ENCODE measurements at places on chromosomes 2 and 18.

GRCh38 chr2:23430263-23430662, 45.3 kb downstream of the KLHL29 start:
- DNase-seq = no peak
- H3K36me3 ChIP-seq = no peaks in the 10 kb centered on the region
- H3K27ac ChIP-seq = no peak overlapping the region

DNA sequence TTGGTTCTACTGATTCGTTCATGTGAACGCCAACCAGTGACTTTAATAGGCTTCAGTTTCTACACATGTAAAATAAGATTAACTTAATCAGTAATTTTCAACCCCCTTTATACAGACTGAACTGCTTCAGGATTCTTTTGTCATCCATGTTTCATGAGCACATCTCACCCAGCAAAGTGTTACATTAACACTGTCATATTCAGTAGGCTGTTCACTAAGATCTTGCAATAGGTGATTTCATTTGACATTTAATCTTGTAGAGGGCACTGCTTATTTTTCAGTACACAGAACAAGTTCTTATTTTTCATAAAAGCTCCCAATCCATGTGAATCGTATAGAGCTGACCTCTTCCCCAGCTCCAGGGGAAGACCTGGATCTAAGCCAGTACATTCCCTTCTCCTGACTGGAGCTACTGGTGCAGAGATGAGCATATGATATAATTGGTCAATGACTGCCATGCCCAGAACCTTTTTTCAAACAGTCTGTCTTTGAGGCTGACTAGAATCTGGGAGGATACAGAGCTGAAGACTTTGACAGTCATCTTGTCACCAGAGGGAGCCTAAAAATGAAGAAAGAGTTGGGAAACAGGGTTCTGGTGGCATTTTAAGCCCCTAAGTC, 72.2 kb upstream of the CHRNA1 start:
- no peak overlapping the region for H3K4me3 ChIP-seq
- H3K27ac ChIP-seq = peak overlapping the region; percentile 95
- peaks cover 3% of the 10 kb centered on the region for H3K27me3 ChIP-seq
- peaks cover 14% of the 10 kb centered on the region for H3K36me3 ChIP-seq
- peaks cover 31% of the 10 kb centered on the region for H3K4me1 ChIP-seq
- no peak for DNase-seq

DNA sequence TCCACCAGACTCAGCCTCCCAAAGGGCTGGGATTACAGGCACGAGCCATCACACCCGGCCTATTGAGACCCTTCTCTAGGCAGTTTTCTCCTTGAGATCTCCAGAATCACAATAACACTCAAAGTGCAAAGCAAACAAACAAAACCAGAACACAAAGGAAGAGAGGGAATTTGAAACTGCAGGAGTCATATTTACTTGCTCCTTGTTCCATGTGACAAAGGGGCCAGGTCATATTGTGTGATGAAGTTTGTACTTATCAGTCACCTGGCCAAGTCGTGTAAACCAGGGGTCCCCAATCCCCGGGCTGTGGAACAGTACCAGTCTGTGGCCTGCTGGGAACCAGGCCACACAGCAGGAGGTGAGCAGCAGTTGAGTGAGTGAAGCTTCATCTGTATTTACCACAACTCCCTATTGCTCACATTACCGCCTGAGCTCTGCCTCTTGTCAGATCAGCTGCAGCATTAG, 26.5 kb downstream of the SCYGR8 start:
- H3K27ac ChIP-seq = no peak overlapping the region
- no peaks in the 10 kb centered on the region for H3K36me3 ChIP-seq
- H3K4me3 ChIP-seq = no peak overlapping the region
- DNase-seq = no peak
- peaks cover 10% of the 10 kb centered on the region for H3K4me1 ChIP-seq
- no peaks in the 10 kb centered on the region for H3K27me3 ChIP-seq

DNA sequence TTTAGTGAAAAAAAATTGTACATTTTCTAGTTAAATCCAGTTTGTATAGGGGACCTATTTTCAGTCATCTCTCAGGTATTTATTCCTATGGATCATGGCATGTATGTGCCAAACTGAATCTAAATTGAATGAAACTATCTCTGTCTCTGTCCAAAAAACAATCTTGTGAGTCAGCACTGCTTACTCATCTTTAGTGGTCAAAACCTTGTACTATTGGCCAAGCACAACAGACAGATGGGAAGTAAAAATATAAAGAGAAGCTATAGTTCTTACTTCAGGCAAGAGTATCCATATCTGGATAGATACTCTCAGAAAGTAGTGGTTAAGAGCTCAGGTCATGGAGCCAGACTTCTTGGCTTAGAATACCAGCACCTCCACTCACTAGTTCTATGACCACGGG, 76.0 kb upstream of the KLHL14 start:
- H3K27me3 ChIP-seq = no peaks in the 10 kb centered on the region
- no peaks in the 10 kb centered on the region for H3K36me3 ChIP-seq
- H3K4me3 ChIP-seq = no peak overlapping the region
- no peak overlapping the region for H3K27ac ChIP-seq

DNA sequence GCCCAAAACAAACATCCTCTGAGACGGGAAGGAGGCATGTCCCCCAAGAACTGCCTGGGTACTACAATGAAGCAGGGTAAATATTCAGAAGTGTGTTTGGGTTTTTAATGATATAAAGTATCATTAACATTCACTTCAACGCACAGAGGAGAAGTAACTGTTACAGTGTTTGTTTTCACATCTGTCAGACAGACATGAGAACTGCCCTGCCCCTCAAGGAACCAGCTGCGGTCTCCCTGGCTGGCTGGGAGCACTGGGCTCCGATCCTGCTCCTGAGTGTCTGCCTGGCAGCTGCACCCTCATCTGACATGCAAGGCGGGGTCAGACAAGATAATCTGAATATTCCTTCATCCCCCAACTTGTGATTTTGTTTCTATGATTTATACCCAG, 75.6 kb downstream of the MBP start:
- no peak overlapping the region for H3K4me3 ChIP-seq
- no peak for DNase-seq
- H3K27me3 ChIP-seq = no peaks in the 10 kb centered on the region

- no peaks in the 10 kb centered on the region for H3K36me3 ChIP-seq
- no peaks in the 10 kb centered on the region for H3K4me1 ChIP-seq
- DNase-seq = no peak
- no peak overlapping the region for H3K27ac ChIP-seq
- H3K27me3 ChIP-seq = no peaks in the 10 kb centered on the region
These were observed 28.2 kb upstream of the GATA6 start for GRCh38 chr18:22141211-22141610.

- no peak for DNase-seq
- no peaks in the 10 kb centered on the region for H3K36me3 ChIP-seq
- no peak overlapping the region for H3K27ac ChIP-seq
- H3K4me1 ChIP-seq = peaks cover 36% of the 10 kb centered on the region
- H3K27me3 ChIP-seq = peaks cover 14% of the 10 kb centered on the region
- H3K4me3 ChIP-seq = no peak overlapping the region
These were observed 220.8 kb upstream of the HDAC4 start for GRCh38 chr2:239621611-239622010.
